ENCODE measurements at places on chromosomes 1 and 21.

GRCh38 chr1:89671775-89672488 lies 39.0 kb downstream of the LRRC8C start:
- no peak for DNase-seq

DNA sequence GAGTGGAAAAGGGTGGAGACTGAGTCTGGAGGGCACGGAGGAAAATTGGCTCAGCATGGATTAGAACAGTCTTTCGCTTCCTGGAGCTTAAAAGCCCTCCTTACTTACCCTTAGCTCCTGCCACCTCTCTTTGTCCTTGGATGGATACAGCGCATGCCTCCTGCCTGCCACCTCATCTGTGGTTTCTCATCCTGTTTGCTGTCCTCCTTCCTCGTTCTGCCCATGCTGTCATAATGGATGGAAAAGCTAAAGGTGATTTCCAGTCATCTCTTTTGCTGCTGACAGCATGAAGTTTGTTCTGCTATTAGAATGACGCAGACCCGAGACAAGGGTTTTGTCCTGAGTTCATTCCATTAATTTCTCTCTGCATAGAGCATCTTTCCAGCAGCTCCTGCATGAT lies 425.9 kb downstream of the KIF26B start:
- no peak for DNase-seq

GRCh38 chr21:39673736-39674135 lies 61.0 kb downstream of the B3GALT5 start:
- no peak for DNase-seq

GRCh38 chr1:1564268-1564667 lies 10.4 kb downstream of the SSU72 start:
- no peak for DNase-seq

DNA sequence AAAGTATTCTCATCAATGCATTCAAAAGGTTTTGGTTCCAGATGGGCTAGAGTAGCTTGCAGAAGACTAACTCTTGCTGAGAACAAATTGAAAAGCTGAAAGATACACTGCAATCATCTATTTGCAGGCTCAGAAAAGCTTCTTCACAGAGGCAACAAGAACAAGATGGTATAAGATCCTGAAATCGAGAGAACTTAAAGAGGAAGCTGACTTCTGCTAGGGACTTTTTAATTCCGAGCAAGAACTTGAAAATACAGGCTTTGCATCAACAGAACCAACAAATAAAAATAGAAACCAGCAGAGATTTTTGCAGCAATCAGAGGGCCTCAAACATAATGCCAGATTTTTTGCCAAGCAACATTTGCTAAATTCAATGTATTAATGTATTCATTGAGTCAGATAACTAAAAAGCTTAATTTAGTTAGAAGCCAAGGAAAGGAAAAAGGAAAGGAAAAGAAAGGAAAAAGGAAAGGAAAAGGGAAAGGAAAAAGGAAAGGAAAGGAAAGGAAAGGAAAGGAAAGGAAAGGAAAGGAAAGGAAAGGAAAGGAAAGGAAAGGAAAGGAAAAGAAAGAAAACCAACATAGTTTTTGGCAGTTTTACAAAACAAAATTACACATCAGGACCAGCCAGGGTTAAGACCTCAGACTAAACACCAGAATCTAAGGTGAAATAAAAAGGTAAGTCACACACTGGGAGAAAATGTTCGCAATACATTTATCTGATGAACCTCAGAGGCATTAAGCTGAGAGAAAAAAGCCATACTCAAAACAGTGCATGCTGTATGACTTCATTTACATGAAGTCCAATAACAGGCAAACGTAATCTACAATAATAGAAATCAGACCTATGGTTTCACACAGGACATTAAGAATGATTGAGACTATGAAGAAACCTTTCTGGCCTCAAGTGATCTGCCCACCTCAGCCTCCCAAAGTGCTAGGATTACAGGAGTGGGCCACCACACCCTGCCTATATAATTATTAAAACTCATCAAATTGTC lies 42.6 kb downstream of the FAF1 start:
- no peak for DNase-seq

DNA sequence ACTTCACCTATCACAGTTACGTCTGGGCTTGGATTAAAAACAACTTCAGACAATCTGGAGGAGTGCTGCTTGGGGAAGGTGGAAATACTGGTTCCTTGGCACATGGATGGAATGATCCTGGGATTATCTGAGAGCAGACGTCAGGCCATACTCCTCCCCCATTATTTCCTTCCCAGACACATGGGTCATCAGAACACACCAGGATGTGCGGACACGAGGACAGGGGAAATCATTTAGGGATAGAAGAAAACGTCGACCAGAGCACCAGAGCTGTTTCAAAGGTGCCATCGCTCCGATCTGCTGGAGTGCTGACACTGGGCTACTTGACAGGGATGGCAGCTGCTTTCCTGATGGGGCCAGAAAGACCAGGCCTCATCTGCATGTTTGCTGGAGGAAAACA lies 31.8 kb upstream of the ANGPTL7 start:
- no peak for DNase-seq

Measured in AG20443 (cell line).